Epithelial cell of umbilical artery (primary cell): ENCODE measurements at places on chromosomes 5 and 9. TPM values are rescaled to one million over a fixed set of nuclear protein-coding genes. Genes with fewer than 3 reads are reported as not detected.

PAEP gene
- total RNA-seq: not detected in 2 replicates

CBY3 gene
- total RNA-seq: not detected in 2 replicates

SERF1A gene
- total RNA-seq: 11.4 and 13.2 TPM in 2 replicates

SMIM15 gene
- total RNA-seq: 70.5 and 81.0 TPM in 2 replicates

ARHGEF39 gene
- total RNA-seq: 0.97 and 1.5 TPM in 2 replicates

SLC25A2 gene
- total RNA-seq: 0.15 TPM in 1 of 2 replicates, not detected in the other
